ENCODE measurements at places on chromosomes 16 and 17.

GRCh38 chr16:30741461-30741914, 6.7 kb upstream of the PHKG2 start:
- DNase-seq, result no peak

DNA sequence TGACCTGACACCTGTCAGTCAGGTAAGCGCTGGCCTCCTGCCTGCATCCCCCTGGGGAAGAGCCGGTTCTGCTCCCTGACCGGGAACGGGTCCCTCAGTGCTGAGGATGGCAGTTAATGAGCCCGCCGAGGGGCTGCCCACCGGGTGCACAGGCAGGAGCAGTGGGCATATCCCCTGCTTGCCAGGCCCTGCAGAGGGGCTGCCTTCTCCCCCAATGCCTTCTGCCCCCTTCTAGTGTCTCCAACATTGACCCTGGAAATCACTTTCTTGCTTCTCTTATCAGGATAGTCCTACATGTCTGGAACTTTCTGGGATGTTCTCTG, 388.5 kb downstream of the SEC14L1 start:
- DNase-seq, result no peak

GRCh38 chr17:72266112-72266775, 145.4 kb downstream of the SOX9 start:
- no peak for DNase-seq

DNA sequence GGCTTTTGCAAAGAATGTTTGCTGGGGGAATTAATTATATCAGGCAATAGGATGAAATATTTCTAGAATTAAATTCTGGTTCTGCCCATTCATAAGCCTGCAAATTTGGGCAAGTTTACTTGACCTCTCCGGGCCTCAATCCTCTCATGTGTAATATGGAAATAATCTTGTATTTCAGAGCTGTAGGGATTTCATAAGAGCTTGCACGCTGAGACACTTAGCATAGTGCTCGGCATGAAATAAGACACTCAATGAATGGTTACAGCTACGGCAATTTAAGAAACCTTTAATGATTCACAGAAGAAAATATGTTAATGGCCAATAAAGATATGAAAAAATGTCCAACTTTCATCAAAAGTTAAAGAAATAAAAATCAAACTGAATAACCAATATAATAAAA, 40.6 kb upstream of the PITPNM3 start:
- no peak for DNase-seq

GRCh38 chr16:55929181-55929580, 54.0 kb upstream of the CES5A start:
- DNase-seq, result no peak

- no peak for DNase-seq
Measured at GRCh38 chr16:28261942-28262341, 30.4 kb upstream of the SBK1 start.

DNA sequence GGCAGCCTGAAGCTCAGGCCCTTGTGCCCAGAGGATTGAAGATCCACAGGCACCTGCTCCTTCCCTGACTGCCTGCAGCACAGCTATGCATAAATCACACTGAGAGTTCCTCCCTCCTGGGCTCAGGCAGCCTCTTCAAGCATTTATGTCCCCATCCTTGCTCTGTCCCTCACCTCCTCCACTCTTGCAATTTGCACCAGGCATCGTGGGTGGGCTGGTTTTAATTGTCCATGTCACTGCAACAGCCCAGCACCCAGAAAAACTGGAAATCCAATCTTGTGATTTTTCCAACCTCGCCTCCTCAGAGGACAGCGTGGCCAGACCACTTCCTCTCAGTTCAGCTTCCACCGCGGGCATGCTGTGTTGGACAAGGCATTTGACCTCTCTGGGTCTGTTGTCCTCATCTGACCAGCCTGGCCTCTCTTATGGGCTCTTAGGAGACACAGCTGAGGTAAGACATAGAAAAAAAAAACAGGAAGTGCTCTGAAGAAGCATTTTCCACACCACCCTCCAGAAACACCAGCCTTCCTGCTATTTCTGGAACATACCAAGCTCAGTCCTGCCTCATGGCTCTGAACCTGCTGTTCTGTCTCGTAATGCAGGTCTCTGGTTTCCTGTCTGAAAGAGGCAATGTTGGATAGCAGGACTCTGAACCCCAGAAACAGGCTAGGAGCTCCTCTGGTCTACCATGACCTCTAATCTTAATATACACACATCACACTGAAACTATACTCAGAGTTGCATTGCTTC, 8.3 kb downstream of the TMEM114 start:
- DNase-seq, result no peak

DNA sequence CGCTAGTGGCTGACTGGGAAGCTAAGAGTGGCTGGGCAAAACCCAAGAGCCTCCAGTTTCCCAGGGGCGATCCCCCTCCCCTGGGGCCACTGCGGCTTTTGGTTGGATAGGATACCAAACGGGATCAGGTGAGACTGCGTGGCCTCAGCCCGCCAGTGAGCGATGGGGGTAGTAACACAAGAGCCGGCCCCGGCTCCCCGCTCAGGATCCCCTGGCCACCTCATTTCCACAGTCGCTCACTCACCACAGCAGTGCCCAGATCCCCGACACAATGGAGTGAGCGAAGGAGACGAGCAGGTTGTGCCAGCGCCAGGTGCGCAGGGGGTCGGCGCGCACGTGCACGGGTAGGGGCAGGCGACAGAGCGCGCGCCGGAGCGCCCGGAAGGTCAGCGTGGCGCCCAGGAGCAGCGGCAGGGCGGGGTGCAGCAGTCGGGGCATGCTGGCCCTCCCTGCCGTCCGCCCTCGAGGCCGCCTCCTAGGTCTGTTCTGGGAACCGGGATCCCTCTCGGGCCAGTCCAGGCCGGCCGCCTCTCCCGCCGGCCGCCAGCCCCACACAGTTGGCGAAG, 290 bp downstream of the TLCD1 start:
- DNase-seq, result no peak

GRCh38 chr16:27340654-27341053, 26.9 kb downstream of the IL4R start:
- DNase-seq, result no peak

DNA sequence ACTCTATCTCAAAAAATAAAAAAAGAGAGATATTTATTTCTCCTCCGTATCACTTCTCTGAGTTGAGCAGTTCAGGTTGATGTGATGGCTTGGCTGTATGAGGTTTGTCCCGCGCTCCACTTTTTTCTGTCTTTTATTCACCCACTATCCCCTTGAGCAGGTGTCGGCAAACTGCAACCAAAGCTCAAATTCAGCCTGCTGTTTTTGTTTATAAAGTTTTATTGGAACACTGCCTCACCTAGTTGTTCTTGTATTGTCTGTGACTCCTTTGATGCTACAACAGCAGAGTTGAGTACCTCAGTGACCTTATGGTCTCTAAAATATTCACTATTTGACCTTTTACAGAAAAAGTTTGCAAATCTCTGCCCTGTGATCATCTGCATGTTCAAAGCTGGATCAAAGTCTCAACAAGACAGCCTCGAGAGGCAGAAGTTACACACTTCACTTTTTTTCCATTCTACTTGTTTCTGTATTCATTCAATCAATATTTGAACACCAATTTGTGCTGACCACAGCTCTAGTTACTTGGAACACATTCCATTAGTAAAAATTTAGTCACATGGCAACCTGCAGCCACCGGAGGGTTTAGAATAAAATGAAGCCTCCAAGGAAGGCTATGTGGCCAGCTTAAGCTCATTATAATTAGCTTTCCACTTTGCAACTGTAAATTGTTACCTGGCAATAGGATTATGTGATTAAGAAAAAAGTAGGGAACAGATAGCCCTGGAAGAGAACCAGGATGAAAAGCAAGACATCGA, 945.8 kb downstream of the KCNJ2 start:
- DNase-seq, result no peak

DNA sequence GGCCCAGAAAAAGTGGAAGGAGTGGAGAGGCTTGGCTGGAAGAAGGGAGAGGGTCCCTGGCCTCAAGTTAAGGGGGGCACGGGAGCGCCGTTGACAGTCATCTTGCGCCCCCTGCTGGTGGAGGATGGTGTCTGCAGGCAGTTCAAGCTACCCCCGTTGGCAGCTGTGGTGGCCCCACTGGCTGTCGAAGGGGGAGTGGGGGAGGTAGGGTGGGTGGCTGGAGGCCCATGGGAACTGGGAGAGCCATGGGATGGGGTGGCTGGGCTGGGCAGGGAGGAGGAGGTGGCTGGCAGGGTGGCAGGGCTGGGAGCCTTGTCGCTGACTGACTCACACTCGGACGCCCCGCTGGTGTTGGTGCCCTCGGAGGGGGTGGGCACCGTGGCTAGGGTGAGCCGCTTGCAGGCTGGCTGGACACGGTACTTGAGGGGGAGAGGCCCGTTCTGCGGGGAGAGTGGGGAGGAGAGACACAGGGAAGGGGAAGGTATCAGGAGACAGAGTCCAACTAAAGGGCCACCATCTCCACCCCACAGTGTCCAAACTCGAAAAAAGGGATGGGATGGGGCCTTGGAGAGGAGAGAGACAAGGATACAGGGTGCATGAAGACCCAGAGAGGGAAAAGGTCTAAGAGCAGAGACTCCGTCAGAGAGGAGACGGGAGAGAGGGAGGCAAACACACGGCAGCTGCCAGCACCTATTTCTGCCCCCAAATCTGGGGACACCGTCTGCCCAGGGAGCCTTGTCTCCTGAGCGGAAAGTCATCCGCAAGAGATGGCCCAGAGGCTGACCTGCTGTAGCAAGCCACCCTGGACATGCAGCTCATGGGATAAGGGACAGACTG, 5.2 kb downstream of the CISD3 start:
- peak; percentile 81 for DNase-seq

DNA sequence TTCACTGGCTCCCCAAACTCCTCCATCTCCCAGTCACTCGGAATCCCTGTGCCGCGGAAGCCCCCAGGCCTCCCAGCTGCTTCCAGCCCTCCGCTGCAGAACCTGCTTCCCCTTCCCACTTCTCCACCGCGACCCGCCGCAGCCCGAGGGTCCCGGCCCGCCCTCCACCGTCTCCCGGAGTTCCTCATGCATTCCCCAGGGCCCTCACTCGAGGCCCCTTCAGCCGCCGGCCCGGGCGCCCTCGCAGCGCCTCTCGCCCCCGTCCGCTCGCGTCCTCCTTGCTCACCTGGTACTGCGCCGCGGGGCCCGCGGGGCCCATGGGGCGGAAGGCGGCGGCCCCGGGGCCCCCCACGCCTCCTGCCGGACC, 329 bp downstream of the SMARCD2 start:
- DNase-seq, result peak; percentile 48

GRCh38 chr17:31310260-31310659, 3.6 kb downstream of the EVI2B start:
- DNase-seq, result peak; percentile 86

GRCh38 chr17:58028578-58028977, 21.5 kb upstream of the SRSF1 start:
- DNase-seq, result no peak

Data from DND-41 (cell line).